ENCODE measurements at places on chromosomes 7 and 10.

DNA sequence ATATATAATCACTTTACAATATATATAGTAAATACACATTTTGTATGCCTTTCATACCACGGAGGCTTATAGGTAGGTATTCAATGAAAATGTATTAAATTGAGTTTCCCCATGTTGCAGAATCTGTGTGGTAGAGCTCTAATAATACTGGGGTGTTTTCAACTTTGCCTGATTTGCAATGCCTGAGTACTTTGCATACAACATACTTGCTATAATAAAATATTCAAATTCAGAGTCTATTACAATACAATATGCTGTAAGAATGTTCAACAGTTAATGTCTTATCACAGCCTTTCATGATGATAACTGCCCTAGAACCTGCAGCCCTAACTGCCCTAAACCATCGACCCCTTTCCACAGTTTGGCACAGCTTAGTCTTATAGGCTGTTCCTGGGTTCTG, 114.6 kb downstream of the DGKI start:
- DNase-seq: no peak

DNA sequence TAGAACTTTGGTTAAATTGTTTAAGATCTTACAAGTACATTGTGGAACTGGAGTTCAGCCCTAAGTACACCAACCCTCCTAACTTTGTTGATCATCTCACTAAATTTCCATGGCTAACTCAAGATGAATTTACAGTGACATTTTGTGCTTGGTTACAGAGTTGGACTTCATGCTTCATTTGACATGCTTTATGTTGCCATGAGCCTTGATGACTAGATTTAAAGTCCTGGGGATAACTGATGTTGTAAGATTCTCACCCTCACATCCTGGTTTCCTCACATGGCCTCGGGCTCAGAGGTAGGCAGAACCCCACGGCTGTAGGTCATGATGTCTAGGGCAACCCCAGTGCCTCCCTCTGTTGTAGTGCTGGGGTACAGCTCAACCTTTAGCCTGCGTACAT, 397.2 kb upstream of the IGFBP3 start:
- no peak for DNase-seq

- no peak for DNase-seq
These were observed 41.2 kb upstream of the FGFR2 start for GRCh38 chr10:121639416-121639815.

DNA sequence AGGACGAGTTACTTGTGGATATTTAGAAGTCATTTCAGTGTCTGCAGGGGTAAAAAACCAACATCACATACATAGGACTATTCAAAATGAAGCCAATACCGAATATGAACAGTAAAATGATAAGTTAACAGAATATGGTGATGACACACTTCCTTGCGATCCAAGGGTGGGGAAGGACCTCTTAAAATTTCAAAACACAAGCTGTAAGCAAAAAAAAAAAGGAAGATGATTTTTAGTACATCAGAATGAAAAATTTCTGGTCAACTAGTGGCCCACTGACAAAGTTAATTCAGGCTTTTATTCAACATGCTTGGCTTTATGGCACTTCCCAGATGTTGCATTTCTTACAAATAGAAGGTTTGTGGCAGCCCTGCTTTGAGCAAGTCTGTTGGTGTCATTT, 19.0 kb upstream of the GALNTL5 start:
- DNase-seq: no peak

DNA sequence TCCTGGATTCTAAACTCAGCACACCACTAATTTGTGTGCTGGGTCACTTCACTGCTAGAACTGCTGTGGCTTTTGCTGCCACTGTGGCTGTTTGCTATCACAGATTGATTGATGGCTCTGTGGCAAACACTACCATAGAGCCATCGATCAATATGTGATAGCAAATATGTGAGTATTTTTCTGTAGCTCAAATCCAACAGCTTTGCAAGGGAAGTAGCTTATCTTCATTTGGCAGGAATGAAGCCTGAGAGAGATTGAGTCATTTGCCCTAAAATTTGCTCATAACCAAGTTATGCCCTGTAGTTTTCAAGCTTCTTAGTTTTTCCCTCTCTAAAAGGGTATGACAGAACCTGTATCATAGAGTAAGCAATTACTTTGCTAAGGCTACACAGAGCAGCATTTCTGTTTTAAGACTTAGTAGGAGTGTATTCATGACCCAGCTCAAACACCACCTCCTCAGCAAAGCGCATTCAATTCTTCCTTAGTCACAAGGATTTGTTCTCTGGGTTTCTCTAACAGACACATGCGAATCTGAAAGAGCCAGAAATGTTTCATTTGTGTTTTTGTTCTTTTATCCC, 43.1 kb downstream of the MINPP1 start:
- no peak for DNase-seq

- no peak for DNase-seq
These were observed 142.7 kb downstream of the TNS3 start for GRCh38 chr7:47439181-47439667.

- no peak for DNase-seq
These were observed 346.7 kb upstream of the ANKRD30A start for GRCh38 chr10:36778651-36779050.

DNA sequence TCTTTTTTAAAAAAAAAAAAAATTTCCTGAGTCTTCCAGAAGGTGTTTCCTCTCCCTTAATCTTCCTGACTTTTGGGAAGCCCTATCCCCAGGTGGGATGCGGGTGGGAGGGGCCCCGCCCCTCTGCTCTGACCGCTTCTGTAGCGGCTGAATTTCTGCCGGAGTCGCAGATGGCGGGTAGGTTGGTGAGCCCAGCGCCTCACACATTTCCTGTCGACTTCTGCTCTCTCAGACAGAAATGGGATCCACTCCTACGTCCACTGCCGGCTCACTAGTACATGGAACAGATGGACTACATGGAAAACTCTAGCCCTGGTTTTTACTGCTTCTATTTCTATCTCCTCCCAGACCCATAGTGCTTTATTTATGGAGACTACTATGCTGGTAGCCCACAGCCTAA, 90.9 kb downstream of the NEUROD6 start:
- DNase-seq: no peak

- DNase-seq: no peak
These were observed 21.8 kb upstream of the YWHAG start for GRCh38 chr7:76380623-76380966.

- DNase-seq: no peak
These were observed 186.1 kb downstream of the MTERF1 start for GRCh38 chr7:91694351-91694841.

- DNase-seq: no peak
These were observed 148.6 kb downstream of the SH3PXD2A start for GRCh38 chr10:103706762-103707161.

- DNase-seq: no peak
These were observed 48.4 kb upstream of the NKX6-2 start for GRCh38 chr10:132834311-132834761.

GRCh38 chr7:128303643-128304042, 40.1 kb downstream of the RBM28 start:
- DNase-seq: no peak

DNA sequence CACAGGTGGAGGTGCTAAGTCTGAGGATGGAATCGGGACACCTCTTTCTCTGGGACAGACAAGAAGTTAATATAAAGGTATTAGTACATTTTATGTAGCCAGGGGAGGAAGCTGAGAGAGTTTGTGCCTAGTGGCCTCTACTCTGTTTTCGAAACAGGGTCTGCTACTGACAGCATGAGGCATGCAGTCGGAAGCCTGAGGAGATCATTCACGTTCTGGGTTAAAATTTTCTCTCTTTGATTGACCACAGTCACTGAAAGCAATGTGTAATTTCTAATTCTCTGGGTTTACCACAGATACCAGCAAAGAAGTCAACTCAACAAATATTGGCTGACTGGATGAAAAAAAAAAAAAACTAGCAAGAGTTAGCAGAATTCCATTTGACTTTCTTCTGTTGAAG, 53.3 kb upstream of the KCTD7 start:
- DNase-seq: no peak

DNA sequence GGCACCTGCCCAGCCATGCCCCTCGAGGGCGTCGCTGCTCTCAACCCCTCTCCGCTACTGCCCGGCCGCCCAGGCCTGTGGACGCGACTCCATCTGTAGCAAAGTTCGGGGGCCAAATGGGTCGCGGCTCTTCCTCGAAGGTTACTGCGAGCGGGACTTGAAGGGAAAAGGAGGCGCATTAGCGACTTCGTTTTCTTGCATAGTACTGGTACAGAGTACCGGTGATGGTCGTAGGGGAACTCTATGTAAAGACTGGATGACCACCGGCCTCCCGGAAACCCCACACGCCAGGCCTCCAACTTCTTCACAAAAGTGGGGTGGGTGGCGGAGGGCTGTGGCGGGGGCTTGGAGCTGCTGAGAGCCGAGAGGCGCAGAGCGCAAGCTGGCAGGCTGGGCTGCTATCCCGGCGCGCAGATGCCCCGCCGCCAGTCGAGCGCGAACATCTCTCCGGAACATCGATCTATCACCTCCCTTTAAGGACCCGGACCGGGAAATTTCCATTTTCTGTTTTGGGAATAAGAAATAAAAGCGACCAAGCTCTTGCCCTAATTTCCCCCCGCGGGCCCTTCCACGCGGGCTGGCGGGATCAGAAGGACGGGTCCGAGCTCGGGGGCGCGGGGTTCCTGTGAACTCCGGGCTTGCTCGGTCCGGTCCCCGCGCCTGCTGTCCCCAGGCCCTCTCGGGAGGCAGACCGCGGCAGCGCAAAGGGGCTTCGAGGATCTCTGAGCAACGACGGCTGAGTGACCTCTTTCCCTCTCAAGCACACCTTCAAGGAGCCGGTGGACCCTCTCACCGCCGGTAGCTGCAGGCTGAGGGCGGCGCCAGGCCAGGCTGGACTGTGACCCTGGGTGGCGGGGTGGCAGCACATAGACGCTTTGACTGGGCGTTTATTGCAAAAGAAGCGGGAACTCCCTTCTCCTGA, 12.2 kb upstream of the FEZF1 start:
- DNase-seq: no peak

- no peak for DNase-seq
These were observed 243.0 kb upstream of the KLF6 start for GRCh38 chr10:4028027-4028471.

- no peak for DNase-seq
These were observed 232.1 kb upstream of the NPVF start for GRCh38 chr7:25460433-25460832.

- DNase-seq: no peak
These were observed 157.9 kb downstream of the GFRA1 start for GRCh38 chr10:116115036-116115641.

- no peak for DNase-seq
These were observed 18.9 kb upstream of the ZNF736 start for GRCh38 chr7:64294701-64295420.

DNA sequence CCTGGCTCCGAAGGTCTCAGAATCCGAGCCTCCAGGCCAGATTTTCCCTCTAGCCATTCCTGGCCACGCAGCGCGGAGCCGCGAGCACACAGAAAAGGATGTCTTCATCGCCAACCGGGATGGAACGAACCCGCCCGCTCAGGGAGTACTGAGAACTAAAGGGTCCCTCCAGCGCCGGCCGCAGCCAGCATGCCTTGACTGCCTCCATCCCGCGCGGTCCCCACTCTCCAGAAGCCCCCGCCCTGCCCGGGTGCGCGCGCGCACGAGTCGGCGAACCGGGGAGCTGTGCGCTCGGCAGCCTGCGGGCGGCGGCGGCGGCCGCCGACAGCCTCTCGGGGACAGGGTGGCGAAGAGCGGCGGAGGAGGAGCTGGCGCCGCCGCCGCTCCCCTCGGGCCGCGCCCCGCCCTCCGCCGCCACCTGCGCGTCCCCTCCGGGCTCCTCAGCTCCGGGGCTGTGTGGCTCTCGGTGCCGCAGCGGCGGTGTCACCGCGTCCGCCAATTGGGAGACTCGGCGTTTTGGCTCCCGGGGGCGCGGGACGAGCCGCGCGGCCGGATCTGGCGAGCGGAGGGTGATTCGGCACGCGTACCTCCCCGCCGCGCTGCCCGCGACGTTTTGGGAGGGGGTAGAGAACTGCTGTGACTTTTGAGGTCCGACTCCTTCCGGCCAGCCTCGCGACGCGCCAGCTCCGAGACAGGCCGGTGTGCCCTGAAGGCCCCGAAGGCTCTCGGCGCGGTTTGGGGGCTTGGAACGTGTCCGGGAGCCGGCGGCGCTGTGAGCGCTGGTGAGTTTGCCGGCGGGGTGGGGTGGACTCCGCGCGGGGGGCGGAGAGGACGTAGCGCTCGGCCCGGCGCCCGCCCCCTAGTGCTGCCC, 453 bp upstream of the GALNT17 start:
- DNase-seq: no peak

DNA sequence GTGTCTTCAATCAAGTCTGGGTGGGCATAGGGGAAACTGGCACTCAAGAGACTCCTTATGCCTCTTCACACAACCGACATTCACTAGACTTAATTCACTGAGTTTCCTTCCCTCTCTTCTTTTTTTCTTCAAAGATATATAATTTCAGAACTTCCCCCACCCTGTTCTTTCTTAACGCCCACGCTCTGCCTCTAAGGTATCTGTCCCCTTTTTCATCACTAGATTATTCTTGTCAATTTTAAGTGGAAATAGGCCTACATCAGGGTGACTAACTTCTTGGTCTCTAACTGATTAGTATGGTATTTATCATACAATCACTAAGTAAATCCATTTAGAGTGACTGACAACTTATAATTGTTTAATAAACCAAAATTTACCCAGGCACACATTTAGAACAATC, 126.7 kb downstream of the CDCA7L start:
- DNase-seq: no peak

DNA sequence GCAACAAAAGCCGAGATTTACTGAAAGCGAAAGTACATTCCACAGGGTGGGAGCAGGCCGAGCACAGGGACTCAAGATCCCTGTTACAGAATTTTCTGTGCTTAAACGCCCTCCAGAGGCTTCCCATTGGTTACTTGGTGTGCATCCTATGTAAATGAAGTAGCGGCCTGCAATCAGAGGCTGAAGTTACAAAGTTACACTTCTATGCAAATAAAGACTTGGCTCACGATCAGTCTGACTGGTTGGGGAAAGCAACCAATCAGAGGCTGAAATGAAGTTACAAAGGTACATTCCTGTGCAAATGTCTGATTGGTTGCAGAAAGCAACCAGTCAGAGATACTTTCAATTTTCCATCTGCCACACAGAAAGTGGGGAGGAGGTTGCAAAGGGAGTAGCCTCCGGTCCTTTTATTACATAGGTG, 4.1 kb downstream of the ACBD7 start:
- peak; percentile 66 for DNase-seq

- DNase-seq: no peak
These were observed 6.7 kb upstream of the INSYN2A start for GRCh38 chr10:127203067-127203466.

DNA sequence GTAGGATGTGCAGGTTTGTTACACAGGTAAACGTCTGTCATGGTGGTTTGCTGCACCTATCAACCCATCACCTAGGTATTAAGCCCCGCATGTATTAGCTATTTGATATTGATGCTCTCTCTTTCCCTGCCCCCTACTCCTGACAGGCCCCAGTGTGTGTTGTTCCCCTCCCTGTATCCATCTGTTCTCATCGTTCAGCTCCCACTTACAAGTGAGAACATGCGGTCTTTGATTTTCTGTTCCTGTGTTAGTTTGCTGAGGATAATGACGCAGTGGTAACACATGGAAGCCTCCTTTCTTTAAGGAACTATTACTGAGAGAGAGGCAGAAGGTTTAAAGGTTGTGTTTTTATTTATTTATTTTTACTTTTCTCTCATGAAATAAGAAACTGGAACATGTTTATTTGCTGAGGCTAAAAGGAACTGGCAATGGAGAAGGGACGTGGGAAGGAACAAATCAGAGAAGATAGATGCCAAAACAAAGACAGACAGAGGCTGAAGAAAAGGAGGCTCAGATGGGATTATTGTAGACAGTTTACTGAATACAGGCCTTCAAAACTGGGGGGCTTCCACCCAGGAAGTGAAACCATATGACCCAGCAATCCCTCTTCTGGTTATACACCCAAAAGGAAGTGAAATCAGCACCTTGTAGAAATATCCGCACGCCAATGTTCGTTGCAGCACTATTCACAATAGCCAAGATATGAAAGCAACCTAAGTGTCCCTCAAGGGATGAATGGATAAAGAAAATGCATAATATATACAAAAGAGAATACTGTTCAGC, 556.3 kb downstream of the GRM8 start:
- DNase-seq: no peak

Measured in DMS79 treated with DMSO at 0.1 percent for 48 hours (cell line).